Activated CD4-positive, alpha-beta T cell treated with anti-CD3 and anti-CD28 coated beads for 36 hours (primary cell): ENCODE measurements at places on chromosomes 12 and 14. TPM values are rescaled to one million over a fixed set of nuclear protein-coding genes. Genes with fewer than 3 reads are reported as not detected.

The CDH24 gene
- total RNA-seq, result 1.1 TPM

The WNT1 gene
- not detected for total RNA-seq

The LMO3 gene
- not detected for total RNA-seq

The RAD51AP1 gene
- 44.6 TPM for total RNA-seq

DNA sequence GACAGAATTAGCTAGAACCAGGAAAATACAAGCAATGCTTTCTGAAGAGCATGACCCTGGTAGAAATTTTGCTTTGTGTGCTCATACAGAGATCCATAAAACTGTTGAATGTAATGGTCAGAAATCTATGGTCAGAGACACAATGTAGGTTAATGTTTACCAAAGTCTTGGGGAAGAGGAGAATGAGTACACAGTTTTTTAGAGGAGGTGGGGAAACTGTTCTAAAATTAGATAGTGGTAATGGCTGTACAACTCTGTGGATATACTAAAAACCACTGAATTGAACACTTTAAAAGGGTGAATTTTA lies 109.5 kb upstream of the ARHGAP5 start:
- no peak for DNase-seq

DNA sequence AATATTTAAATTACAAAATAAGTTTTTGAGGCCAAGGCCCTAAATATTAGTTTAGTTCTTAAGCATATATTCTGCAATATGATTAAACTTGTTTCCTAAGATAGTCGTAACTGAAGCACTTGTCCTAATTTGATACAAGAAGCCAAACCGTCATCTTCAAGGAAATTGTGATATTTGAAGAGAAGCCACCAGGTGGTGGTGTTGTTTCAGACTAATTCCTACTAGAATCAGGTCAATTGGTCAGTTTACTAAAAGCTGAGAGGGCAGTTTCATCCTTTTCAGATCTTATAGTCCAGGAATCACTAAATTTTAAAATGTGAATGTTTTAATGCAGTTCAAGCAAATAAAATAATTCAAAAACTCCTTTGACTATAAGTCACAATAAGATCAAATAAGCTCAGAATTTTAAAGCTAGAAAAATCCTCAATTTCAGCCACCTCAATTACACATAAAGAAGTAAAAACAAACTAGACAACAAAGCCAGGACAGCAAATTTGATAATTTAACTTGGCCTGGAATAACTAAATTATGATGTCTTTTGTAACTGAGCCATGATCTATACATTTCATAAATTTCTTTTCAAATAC lies 7.1 kb upstream of the ARL1 start:
- DNase-seq, result peak; percentile 16

The IFT43 gene
- 12.1 TPM for total RNA-seq

GRCh38 chr14:96047101-96047500 lies 7.9 kb downstream of the C14orf132 start:
- DNase-seq, result no peak

DNA sequence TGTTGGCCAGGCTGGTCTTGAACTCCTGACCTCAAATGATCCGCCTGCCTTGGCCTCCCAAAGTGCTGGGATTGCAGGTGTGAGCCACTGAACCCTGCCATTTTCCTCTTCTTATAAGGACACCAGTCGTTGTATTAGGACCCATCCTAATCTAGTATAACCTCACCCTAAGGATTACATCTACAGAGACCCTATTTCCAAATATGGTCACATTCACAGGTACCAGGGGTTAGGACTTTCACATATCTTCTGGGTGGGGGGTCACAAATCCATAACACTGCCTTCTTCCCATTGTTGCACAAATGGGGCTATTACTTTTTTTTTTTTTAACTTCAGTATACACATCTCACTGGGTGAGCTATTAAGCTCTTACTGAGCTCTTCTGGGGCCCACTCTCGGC lies 38.6 kb downstream of the ARF6 start:
- DNase-seq, result no peak

DNA sequence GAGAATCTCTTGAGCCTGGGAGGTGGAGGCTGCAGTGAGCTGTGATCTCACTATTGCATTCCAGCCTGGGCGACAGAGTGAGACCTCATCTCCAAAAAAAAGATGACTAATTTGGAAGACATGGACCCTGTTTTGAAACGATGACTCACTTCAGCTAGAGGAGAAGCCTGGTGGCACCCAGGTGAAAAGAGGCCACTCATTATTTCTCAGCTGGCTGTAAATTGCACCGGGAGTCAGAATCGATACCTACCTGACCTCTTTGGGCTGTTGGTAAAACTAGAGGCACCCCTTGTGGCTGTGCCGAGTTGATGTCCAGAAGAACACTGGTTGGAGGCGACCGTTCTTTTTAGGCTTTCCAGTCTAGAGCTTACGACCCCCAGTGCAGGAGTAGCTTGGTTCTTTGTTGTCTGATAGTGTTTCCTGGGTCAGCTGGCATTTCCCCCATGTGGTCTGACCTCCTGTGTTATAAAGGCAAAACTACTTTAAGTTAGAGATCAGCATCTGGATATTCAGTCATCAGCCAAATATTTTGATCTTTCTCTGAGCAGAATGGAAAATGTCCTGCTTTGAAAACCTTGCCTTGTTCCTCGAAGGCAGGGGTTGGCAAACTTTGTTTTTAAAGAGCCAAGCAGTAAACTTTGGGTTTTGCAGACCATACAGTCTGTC lies 93.2 kb downstream of the CHST11 start:
- DNase-seq, result no peak

GRCh38 chr14:104562606-104563005 lies 17.0 kb upstream of the C14orf180 start:
- DNase-seq, result no peak

- DNase-seq, result peak; percentile 88
Observed at GRCh38 chr14:103091041-103091882, 3.3 kb upstream of the EXOC3L4 start.

DNA sequence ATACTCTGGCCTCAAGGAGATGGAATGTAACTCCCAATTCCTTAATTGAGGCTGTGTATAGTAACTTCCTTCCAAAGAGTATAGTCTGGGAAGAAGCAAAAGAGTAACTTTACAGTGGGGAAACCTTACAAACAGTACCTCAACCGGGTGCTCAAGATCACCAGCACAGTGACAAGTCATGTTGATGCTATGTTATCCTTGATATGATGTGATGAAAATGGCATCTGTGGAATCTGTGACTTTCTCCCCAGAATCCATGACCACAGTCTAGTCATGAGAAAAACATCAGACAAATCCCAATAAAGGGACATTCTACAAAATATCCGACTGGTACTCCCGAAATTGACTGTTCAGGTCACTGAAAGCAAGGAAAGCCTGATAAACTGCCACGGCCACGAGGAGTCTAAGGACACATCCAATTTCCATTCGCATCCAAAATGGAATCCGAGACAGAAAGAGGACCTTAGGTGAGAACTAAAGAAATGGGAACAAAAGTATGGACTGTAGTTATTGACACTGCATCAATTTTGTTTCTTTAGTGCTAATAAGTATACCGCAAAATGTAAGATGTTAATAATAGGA lies 97.3 kb upstream of the FRMD6 start:
- DNase-seq, result no peak

GRCh38 chr14:68950111-68950510 lies 29.0 kb downstream of the ACTN1 start:
- DNase-seq, result no peak

GRCh38 chr14:58884442-58884841 lies 246.7 kb downstream of the DACT1 start:
- DNase-seq, result no peak

DNA sequence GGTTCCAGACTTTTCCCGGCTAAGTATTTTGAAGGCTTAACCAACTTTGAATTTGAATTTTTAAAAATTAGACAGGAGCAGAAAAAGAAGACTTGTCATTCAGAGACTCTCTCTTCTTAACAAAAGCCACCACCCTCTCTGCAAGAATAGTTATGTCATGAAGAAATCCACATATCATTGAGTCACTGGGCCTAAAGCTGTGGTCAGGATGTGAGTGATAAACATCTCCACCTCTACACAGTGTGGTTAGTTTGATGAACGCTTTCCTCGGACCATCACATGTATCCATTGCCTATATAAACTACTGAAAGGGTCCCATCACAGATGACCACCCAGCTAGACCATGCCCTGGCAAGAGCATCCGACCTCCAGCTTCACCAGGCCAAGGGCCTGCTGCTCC lies 226.1 kb downstream of the KSR2 start:
- DNase-seq, result no peak

The ARG2 gene
- total RNA-seq, result 11.9 TPM

The SLC17A8 gene
- total RNA-seq, result not detected

GRCh38 chr12:108683906-108684556 lies 47.3 kb downstream of the CORO1C start:
- no peak for DNase-seq

- no peak for DNase-seq
Observed at GRCh38 chr14:83356080-83356479, 1822.4 kb upstream of the SEL1L start.

GRCh38 chr14:70828188-70828587 lies 18.9 kb upstream of the MAP3K9 start:
- DNase-seq, result no peak

- no peak for DNase-seq
Observed at GRCh38 chr12:89156862-89157262, 195.4 kb downstream of the DUSP6 start.

The ZCRB1 gene
- 79.9 TPM for total RNA-seq

DNA sequence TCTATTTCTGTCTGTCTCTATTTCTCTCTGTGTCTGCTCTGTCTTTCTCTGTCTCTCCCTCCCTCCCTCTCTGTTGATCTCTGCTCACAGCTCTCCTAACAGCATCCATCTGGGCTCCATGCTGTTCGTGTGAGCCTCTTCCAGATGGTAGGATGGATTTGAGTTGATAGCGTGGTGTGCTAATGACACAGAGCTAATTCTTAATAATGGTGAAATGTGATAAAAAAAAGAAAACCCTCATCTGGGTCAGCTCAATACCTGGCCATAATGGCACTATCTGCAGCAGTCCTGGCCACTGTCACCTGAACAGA lies 96.4 kb downstream of the AACS start:
- DNase-seq, result no peak

DNA sequence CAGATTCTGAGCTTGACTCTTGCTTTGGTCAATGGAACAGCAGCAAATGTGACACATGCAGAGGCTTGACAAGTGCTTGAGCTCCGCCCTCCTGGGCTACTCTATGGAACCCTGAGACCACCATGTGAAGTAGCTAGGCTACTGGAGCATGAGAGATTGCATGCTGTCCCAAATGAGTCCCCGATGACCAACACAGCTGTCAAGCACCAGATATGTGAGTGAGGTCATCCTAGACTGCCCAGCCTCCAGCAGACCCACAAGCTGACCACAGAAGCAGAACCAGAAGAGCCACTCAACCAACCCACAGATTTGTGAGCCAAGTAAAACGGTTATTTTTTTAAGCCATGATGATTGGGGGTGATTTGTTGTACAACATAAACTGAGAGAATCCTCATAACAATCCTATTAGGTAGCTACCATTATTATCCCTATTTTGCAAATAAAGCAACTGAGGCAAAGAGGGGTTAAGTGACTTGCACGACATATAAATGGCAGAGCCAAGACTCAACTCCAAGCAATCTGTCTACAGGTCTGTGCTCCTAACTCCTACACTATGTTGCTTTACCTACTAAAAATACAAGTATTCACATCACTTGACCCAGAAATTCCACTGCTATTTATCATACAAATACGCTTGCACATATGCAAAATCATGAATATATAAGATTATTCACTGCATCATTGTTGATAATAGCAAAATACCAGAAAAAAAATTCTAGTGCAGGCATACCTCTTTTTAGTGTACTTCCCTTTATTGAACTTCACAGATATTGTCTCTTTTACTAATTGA lies 136.2 kb downstream of the NDUFA12 start:
- DNase-seq, result no peak

The SVOP gene
- not detected for total RNA-seq

DNA sequence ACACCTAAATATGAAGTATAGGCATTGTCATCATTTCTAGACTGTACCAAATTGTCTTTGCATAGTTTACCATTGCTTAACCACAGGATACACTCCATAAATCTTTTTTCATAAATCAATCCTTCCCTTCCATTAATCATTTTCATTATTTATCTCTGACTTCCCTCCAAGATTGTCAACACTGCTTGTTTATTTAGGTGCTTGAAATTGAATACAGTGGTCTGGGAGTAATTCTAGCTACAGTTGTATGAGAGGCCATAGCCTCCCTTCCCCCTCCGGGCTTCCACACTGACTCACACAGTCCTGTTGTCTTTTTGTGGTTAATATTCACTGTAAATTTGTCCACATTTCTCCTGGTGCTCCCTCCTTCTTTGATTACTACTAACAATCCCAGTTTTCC lies 114.2 kb upstream of the ARID2 start:
- DNase-seq, result no peak

GRCh38 chr12:39622306-39622705 lies 2.7 kb upstream of the ABCD2 start:
- DNase-seq, result peak; percentile 30

The SPATS2 gene
- total RNA-seq, result 18.8 TPM

DNA sequence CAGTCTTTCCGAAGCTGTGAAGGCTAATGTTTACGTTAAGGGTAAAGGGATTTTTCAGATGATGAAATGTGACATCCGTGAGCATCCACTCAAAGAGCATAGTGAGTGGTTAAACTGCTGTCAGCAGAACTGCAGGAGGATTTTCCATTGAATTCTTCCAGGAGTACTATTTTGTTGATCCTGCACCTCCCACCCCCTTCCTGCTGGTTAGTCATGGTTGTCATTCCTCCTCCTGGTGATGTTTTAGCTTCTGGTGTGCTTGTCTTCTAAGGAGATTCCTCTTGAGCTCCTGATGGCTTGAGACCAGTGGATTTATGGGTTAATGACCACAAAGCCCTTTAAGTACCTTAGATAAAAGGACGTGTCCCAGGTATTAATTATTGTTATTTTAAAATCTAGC lies 2.4 kb upstream of the GPRC5D start:
- DNase-seq, result no peak

- DNase-seq, result no peak
Observed at GRCh38 chr12:115860619-115861018, 416.9 kb downstream of the MED13L start.

The ADAMTS20 gene
- not detected for total RNA-seq

The RERG gene
- not detected for total RNA-seq

DNA sequence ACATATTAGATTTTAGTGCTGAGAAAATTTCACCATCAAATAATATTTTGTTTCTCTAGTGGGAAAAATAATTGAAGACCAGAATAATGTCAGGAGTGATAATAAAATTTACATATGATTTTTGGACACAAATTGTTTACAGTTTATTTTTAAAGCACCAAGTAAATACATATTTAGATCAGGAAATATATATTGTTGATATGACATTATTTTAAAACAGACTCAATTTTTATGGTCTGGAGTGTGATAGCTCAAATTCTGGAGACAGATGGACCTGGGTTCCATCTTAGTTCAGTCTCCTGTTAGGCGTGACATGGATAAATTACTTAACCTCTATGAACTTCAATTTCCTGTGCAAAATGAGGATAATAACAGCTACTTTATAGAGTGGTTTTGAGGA lies 135.4 kb downstream of the TPH2 start:
- DNase-seq, result no peak

DNA sequence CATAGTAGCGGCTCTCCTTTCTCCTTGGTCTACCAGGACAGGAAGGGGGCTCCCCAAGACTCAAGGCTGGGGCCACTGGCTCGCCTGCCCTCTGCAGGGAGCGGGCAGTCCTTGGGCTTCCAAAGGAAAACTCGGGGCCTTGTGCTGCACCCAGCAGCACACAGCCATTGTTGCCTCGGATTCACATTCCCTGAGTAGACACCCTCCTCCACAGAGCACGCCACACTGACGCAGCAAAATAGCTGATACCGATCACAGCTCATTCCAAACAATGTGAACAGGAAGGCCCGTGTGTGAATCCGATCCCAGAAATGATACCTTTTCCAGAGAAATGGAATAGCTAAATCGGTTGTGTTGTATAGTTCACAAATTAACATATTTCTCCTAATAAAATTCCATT lies 65.1 kb upstream of the DYNC1H1 start:
- no peak for DNase-seq

GRCh38 chr14:54722791-54723432 lies 156.0 kb downstream of the SAMD4A start:
- DNase-seq, result no peak
